Glomerular endothelial cell (primary cell): ENCODE measurements at places on chromosomes 6 and 20.

DNA sequence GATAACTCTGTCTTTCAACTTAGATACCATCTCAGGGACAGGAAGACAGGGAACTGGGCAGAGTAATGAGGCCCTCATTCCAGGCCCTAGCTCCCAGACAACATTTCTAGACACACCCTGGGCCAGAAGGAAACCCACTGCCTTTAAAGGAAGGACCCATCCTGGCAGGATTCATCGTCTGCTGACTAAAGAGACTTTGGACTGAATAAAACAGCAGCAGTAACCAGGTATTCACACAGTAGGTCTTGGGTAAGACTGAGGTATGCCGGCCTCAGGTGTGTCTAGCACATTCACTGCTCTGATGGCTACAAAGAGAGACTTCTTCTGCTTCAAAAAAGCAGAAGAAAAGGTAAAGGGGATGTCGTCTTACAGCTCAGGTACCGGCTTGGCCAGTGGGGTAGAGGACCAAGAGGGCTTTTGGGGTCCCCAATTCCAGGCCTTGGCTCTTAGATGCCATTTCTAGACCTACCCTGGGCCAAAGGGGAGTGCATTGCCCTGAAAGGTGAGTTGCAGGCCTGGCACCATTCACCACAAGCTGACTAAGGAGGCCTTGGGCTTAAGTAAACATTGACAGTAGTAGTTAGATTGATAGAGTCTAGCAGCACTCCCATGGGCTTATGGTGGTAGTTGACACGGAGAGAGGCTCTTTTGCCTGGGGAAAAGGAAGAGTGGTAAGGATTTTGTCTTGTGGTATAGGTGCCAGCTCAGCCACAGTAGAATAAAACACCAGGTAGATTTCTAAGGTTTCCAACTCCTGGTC is 13.4 kb downstream of the SNX14 start:
- DNase-seq, result no peak

DNA sequence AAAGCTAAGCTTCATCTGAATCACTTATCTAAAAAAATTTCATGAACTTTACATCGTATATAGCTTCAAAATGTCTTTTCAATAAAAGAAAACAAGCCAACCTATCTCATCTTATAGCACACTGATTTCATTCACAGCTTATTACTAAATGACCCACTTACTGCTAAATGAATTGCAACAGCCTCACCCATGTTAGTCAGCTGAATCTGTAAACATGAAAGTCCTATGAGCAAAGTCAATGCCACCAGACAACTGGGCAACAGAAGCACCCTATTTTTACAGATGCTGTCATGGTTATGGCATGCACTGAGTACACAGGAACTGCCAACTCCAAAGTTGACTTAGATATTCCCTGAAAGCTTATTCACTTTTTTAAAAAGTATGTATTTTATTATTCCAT is 41.2 kb upstream of the DST start:
- no peak for DNase-seq

DNA sequence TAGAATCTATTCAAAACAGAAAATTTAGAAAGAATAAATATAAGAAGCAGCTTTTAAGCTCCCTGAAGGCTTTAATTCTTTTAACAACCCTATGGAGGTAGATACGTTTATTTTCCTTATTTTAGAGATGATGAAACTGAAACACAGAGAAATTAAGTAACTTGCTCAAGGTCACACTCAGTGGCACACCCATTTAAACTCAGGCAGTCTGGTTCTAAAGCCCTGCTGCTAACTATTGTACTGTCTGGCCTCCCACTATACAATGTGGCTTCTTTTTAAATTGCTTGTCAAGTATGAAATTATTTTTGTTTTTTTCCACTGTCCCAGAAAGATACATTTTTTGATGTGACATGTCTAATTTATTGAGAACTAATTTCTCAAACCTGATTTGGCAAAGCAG is 55.7 kb downstream of the FAM217A start:
- DNase-seq, result no peak

DNA sequence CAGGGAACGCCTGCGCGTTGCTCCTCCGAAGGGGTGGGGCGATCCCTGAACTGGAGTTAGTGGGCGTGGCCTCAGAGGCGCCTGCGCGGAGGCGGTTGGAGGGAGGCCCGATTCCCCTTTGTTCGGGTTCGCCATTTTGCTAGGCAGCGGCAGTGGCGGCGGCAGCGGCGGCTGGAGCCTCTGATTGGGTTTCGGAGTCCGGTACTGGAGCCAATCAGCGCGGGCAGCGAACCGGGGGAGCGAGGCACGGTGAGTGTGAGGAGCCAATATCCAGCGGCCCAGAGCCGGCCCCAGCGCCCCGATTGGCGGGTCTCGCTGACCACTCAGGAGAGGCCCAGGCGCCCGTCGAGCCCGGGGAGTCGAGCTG is at the start of gene NFYA:
Gene NFYA, plus strand, starts transcription at position 139 of the 367 bp plus-strand sequence. CDS start 6,116 bp downstream, outside the sequence.
- no peak for DNase-seq

DNA sequence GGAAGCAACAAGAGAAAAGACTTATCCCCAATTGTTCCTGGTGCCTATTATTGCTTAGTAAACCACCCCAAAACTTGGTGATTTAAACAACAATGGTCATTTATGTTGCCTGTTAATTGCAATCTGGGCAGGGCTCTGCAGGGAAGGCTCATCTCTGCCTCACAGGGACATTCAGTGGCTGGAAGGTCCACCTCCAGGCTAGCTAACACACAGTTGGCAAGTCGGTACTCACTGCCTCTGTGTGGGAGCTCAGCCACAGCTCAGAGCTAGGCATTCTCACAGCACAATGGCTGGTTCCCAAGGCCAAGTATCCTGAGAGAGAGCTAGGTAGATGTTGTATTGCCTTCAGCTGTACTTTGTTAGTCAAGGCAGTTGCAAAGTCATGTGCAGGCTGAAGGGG is 18.5 kb upstream of the GMDS start:
- DNase-seq, result no peak
